ENCODE measurements at places on chromosomes 13 and 19.
A peak's percentile ranks its signal among the peaks of the same experiment; 100 is the strongest.

- DNase-seq: no peak
Measured at GRCh38 chr19:33618884-33619283, 2.9 kb upstream of the CHST8 start.

GRCh38 chr13:91241221-91241933 lies 106.1 kb upstream of the MIR17HG start:
- DNase-seq: no peak

- peak; percentile 61 for DNase-seq
Measured at GRCh38 chr13:110109910-110110309, 197.0 kb downstream of the COL4A1 start.

- DNase-seq: no peak
Measured at GRCh38 chr19:2922987-2923386, 21.8 kb downstream of the ZNF77 start.

- DNase-seq: no peak
Measured at GRCh38 chr13:59016250-59016649, 1147.5 kb downstream of the DIAPH3 start.

- DNase-seq: no peak
Measured at GRCh38 chr19:10891405-10892086, 20.2 kb downstream of the CARM1 start.

DNA sequence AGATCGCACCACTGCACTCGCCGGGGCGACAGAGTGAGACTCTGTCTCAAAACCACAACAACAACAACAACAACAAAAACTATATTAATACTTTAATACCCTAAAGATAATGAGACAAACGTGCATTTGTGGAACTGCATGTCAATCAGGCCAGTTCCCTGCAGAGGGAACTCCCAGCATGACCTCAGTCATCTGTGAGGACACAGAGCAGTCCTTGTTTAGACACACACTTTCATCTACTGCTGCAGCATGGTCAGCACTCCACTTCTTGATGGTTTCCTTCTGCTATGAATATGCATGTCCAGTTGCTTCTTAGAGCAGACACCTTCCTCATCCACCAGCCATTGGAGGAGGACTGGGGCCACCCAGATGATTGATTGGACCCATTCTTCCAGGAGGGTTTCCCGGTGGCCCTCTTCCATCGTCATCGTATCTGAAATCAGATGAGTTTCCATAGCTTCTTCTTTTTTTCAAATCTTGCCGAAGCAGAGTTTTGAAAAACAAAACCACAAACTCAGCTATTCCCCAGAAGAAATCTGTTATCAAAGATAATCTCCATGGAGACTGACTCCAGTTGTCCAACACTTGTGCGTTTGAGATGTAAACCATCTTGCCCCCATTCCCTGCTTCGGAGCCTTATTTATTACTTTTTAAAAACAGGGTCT lies 26.5 kb downstream of the ZNF607 start:
- no peak for DNase-seq

DNA sequence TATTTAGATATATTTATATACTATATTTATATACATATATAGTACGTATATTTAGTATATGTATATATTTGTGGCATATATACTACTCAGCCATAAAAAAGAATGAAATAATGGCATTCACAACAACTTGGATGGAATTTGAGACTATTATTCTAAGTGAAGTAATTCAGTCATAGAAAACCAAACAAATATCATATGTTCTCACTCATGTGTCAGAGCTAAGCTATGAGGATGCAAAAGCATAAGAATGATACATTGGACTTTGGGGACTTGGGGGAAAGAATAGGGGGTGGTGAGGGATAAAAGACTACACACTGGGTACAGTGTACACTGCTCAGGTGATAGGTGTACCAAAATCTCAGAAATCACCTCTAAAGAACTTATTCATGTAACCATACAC lies 1015.7 kb downstream of the EFNB2 start:
- DNase-seq: no peak

DNA sequence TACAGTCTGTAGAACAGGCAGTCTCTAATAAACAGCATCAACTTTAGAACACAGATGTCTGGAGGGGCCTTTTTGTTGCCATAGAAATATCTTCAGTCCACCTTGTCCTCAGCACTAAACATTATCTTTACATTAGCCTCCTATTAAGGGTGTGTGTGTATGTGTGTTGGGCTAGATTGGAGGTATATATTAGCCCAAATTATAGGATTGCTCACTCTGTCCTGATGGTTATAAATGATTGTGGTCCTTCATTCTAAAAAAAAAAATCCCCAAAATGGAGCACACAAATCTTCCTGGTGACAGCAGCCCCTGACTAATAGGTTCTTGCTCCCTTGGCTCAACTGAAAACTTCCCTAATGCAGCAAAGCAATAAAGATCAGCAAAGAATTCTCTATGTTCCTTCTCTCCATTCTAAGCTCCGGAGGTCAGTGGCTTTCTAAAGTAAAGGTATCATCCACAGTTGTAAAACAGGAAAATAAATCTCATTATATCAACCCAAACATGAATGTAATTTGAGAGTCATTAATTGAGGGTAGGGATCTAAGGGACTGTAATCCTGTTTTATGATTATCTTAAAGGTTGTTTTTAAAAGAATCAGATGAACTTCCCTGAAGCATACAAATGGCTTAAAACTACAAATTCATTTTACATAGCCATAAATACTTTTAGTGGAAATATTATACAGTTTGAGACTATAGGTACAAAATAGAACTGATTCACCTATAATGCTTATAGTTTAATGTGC lies 232.7 kb downstream of the KLF12 start:
- DNase-seq: no peak

- no peak for DNase-seq
Measured at GRCh38 chr13:78239714-78240113, 321.1 kb upstream of the EDNRB start.

DNA sequence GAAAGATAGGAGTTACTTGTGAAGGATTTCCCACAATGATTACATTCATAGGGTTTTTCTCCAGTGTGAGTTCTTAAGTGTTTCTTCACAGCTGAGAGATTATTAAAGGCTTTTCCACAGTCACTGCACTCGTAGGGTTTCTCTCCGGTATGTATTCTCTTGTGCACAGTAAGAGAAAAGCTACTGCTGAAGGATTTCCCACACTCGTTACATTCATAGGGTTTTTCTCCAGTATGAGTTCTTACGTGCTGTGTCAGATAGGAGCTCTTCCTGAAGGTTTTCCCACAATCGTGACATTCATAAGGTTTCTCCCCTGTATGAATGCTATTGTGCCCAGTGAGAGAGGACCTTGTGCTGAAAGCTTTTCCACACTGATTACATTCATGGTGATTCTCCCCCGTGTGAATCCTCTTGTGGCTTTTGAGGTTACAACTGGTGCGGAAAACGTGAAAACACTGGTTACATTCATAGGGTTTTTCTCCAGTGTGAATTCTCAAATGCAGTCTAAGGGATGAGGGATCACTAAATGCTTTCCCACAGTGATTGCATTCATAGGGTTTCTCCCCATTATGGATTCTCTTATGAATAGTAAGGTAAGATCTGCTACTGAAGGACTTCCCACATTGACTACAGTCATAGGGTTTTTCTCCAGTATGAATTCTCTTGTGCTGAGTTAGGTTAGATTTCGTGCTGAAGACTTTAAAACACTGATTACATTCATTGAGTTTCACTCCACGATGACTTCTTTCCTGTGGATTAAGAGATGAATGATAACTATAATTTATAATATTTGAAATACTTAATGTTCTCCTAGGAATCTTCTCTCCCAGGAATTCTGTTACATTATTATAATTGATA lies 20.6 kb downstream of the ZNF558 start:
- no peak for DNase-seq

- DNase-seq: no peak
Measured at GRCh38 chr13:24854311-24854710, 90.3 kb downstream of the RNF17 start.

GRCh38 chr19:19459707-19460251 lies 54.3 kb downstream of the GATAD2A start:
- no peak for DNase-seq

GRCh38 chr13:27028683-27029480 lies 142.7 kb downstream of the USP12 start:
- no peak for DNase-seq

- DNase-seq: no peak
Measured at GRCh38 chr19:3179739-3180293, 1.2 kb downstream of the S1PR4 start.

DNA sequence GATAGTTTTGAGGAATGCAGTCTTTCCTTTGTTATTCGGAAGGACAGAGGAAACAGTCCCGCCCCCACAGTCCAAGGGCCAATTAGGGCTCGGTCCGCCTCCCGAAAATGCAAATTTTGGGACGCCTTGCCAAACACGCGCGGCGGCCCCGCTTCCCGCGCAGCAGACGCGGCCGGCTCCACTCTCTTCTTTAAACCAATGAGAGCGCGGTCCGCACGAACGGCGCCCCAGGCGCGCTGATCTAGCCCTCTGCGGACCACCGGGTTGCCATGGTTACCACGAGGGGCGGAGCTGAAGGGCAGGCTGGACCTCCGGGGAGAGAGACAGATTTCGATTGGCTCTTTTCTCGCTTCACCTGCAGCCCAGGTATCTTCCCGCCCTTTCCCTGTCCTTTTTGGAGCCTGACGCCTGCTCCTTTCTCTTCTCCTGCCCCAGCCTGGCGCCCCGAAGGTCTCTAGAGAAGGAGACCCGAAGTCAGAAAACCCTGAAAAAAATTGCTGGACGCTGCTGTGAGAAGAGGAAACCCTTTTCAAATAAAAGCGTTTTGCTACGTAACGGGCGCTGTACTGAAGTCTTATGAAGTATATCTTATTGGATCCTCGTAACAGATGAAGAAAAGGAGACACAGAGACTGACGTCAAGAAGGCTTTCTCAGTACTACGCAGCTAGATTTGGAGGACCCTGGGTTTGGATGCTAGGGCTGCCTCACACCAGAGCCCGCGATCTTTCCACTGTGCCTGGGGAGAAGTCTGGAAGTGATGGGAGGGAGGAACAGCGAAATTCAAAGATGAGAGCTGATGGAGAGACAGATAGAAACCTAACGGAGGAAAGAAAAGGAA lies 2.0 kb downstream of the PTH2 start:
- DNase-seq: no peak

- DNase-seq: no peak
Measured at GRCh38 chr13:94119360-94119936, 360.0 kb downstream of the DCT start.

DNA sequence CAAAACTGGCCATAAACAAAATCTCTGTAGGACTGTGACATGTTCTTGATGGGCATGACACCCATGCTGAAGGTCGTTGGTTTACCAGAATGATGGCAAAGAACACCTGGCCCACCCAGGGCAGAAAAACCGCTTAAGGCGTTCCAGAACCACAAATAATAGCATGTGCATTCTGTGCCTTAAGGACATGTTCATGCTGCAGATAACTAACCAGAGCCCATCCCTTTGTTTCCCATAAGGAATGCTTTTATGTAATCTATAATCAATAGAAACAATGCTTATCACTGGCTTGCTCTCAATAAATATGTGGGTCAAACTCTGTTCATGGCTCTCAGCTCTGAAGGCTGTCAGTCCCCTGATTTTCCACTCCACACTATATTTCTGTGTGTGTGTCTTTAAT lies 11.2 kb upstream of the ZNF578 start:
- no peak for DNase-seq

DNA sequence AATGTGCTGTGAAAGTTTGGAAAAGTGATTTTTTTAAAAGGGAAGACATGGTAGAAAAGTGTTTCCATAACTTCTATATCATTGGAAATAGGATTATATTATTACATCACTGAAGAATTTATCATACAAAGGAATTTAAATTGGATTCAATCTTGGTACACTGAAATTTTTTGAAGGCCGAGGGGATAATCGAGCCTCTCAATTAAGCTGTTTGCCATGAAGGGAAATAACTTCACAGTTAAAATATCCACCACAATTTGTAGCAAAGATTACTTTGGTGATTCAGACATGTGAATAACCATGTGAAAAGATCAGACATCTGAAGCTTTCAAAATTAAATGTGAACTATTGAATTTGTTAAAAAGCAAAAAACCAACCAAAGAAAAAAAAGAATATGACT lies 215.3 kb downstream of the KLF5 start:
- peak; percentile 58 for DNase-seq

DNA sequence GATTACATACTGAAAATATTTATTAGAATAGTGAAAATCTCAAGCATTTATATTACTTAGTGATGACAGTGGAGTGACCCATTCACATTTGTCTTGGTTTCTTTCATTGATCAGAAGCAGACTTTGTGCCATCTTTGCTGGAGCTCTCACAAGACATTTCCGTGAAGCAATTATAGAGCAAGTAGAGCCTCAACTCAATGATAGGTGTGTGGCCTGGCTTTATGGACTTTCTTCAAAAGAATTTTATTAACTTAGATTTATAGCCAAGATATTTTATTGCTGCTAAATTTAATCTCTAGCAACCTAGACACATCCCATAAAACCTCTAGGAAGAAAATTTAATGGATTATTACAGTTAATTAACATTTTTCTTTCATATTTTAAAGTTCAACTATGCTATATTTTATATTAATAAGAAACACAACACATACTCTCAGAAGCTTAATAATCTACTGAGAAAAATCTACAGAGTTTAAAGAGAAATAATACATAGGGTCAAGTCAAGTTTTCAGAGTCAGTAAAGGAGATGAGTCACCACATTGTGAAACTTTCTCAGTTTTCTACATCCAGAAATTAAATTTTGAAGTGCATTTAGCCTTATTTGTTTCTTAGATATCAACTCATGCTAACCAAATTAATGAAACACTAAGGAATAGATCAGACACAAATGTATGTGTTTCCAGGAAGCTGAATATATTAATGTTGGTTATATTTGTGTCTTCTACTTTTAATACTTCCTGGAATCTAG lies 160.5 kb downstream of the LACC1 start:
- no peak for DNase-seq

DNA sequence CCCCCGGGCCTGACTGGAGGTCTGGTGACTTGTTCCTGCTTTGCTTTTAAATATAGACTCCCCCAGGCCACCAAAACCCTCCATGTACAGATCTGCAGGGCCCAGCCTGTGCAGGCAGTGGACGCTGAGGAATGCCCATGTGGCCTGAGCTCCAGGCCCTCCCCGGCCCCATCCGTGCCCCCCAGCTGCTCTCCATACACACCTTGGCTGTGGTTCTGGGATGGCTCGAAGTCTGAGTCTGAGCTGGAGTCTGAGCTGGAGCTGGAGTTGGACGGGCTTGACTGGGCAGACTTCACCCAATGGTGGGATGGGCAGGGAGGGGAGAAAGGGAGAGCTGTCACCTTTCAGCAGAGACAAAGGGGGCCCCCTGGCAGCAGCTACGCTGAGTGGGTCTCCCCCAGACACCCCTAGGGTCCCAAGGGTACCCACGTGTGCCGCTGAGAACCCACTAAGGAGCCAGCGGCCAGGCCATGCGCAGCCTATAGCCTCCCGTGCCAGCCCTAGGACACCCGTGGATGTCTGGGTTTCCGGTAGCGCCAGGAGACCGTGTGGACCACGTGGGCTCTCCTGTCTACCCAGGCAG lies 61.9 kb downstream of the MLLT1 start:
- no peak for DNase-seq

GRCh38 chr13:113187883-113188665 lies 20.4 kb downstream of the PCID2 start:
- DNase-seq: no peak

- no peak for DNase-seq
Measured at GRCh38 chr13:83941701-83942335, 59.5 kb upstream of the SLITRK1 start.

GRCh38 chr19:13906521-13906904 lies 512 bp downstream of the CC2D1A start:
- no peak for DNase-seq
